Mesenteric fat pad (tissue), 1 donor: ENCODE measurements at places on chromosomes 7 and 10. TPM values are rescaled to one million over a fixed set of nuclear protein-coding genes. Genes with fewer than 3 reads are reported as not detected.

Gene PRSS37
- total RNA-seq: not detected

DNA sequence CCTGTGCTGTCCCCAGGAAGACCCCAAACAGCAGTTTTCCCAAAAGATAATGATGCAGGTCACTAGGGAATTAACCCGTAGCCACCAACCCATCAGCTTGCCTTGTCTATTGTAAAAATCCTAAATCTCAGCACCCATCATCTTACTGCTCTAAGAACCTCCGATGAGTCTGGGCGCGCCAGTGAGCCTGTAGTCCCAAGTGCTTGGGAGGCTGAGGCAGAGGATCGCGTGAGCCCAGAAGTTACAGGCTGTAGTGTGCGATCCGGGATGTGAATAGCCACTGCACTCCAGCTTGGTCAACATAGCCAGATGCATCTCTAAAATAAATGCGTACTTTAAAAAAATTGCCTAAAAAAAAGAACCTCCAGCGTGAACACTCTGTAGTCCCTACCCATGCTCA is 951 bp downstream of the AS3MT start:
- DNase-seq: no peak

Gene CPA1
- 4.0 TPM for total RNA-seq

GRCh38 chr10:51124852-51125251 is 50.6 kb downstream of the PRKG1 start:
- DNase-seq: no peak

Gene CALML3
- total RNA-seq: not detected

DNA sequence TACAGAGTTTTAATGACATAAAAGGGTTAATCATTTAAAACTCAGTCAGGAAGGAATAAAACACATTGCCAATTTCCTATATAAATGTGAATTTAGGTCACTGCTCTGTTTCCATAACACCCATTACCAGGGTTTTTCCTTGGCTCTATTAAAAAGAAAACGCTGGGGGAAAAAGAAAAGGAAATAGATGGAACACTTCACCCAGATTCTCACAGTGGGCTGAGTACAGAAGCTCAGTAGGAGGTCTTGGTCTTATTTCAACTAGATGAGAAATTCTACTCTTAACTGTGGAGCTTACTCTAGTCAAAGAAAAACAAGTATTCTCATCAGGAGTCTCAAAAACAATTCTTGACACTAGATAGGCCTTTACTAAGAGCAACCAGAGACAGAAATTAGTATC is 36.5 kb downstream of the GLUD1 start:
- no peak for DNase-seq

- DNase-seq: no peak
Observed at GRCh38 chr7:27213433-27214238, 13.7 kb upstream of the HOXA13 start.

- no peak for DNase-seq
Observed at GRCh38 chr7:28572321-28573058, 160.2 kb downstream of the CREB5 start.

Gene HOXA2
- total RNA-seq: 1.2 TPM

- DNase-seq: no peak
Observed at GRCh38 chr7:70659263-70659662, 472.7 kb upstream of the GALNT17 start.

Gene CUBN
- 3.5 TPM for total RNA-seq

- DNase-seq: no peak
Observed at GRCh38 chr7:85573844-85574243, 387.0 kb upstream of the SEMA3D start.

GRCh38 chr7:16084370-16084769 is 337.0 kb downstream of the CRPPA start:
- no peak for DNase-seq

DNA sequence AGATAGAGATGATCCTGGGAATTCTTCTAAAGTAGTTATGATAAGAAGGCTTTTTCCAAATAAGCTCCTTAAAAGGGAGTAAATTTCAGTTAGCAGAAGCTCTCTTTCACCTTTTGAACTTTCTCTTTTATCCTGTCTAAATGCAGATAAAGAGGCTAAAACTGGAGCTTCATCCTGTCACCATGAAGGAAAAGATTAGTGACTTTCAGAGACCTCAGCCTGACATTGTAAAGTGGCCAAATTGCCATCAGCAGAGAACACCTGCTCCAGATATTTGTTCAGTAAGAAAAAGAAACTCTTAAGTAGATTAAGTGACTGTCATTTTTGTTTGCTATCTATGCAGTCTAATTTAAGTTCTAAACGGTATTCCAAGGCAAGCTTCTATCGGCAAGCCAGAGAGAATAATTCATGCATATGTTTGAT is 18.3 kb downstream of the VWDE start:
- DNase-seq: no peak

- no peak for DNase-seq
Observed at GRCh38 chr10:92207061-92207460, 83.8 kb downstream of the CPEB3 start.

- DNase-seq: no peak
Observed at GRCh38 chr10:70669732-70670317, 2.5 kb upstream of the ADAMTS14 start.

DNA sequence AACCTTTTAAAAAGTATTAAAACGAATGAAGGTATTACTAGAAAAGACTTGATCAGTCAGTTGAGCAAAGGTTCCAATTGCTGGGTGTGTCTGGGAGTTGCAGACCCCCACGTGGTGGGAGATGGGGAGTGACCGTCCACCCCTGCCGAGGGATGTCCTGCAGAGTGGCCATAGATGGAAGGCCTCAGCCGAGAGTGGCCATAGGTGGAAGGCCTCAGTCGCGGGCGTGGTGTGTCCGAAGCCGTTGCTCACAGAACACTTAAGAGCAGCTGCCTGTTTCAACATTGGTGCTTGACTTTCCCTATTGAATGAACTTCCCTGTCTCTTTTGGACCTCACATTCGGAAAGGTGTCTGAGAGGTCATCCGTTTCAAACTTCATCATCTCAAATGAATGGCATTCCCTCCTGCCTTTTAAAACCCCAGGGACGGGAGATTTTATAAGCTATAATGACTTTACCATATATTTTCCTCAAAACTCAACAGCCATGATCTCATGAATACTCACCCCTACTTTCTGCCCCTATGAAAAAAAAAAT is 69.4 kb downstream of the CAMK1D start:
- DNase-seq: no peak

DNA sequence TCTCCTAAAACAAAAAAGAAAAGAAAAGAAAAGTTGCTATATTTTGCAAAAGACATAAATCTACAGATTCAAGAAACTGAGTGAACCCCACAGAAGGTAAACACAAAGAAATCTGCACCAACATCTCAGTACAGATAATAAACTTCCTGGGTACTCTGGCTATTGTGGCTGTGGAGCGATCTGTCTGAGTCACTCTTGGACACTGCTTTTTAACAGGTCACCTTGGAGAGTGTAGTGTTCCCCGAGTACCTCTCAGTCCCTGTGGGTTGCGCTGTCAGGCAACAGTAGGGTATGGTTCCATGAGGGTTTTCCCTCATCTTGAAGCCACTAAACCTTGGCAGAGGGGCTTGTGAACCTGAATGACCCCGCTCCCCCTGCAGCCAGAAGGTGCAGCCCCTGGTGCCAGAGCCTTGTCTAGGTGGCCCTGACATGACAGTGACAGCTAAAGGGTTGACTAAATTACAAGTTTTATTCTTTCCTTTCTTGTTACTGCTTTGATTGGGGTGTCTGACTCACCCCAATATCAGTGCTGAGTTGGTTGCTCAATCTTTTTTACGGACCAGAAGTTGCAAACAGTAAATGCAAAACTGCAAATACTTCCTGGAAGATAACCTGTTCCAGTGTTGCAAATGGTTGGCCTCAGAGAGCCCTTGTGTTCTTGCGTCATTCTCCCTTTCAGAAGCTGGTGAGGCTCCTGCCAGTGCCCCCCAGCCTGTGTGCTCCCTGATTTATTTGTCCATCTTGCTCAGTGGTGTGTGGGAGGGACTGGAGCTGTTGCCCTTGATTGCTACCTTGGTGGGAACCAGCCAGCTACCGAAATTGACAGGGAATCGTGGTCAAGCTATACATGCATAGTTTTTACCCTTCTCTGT is 30.6 kb downstream of the POR start:
- DNase-seq: no peak

GRCh38 chr10:28551086-28551485 is 18.2 kb downstream of the WAC start:
- DNase-seq: no peak

Gene ARHGEF5
- total RNA-seq: 9.4 TPM

GRCh38 chr10:50625649-50626132 is 1.9 kb upstream of the SGMS1 start:
- DNase-seq: no peak

GRCh38 chr7:24127930-24128329 is 156.1 kb upstream of the NPY start:
- DNase-seq: no peak

Gene NPC1L1
- 0.29 TPM for total RNA-seq

GRCh38 chr10:132492323-132493025 is 45.1 kb upstream of the INPP5A start:
- peak; percentile 86 for DNase-seq

- no peak for DNase-seq
Observed at GRCh38 chr7:6375348-6376101, 72.2 kb downstream of the DAGLB start.

DNA sequence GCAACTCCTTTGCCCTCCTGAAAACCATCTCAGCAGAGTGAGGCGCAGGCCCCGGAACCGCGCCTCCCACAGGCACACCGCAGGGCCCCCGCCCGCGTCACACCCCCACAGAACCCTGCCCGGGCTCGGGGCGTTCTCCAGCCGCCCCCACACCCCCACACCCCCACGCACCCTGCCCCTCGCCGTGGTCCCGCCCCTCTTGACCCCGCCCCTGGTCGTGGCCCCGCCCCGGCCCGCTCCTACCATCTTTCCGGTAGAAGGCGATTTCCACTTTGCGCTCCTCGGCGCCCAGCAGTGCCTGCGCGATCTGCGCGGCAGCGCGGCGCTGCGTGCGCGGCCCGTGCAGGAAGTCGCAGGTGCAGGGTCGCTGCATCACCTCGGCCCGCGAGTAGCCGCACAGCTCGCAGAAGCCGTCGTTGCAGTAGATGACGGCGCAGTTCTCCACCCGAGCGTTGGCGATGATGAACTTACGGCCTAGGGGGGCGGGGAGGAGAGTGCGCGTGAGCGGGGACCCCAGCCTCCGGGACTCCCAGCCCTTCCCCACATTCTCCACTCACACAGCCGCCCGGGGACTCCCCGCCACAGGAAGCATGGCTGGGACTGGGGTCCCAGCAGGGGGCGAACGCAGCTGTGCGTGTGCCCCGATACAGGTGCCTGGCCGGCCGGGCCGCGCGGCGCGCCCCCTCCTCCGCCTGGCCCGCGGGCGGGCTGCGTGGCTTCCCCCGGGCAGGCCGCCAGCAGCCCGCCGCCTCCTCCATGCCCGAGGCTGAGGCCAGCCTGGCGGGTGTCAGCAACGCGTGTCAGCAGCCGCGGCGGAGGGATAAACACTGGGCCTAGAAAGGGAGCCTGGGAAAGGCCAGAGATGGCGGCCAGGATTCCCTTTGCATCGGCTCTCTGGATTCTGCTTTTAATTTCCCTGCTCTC is 3.4 kb downstream of the KCNH2 start:
- DNase-seq: no peak

GRCh38 chr7:55260676-55261385 is 104.3 kb upstream of the LANCL2 start:
- peak; percentile 39 for DNase-seq

Gene GSDME
- total RNA-seq: 12.9 TPM

Gene TMEM176B
- total RNA-seq: 57.8 TPM

GRCh38 chr10:132727411-132727810 is 58.5 kb downstream of the NKX6-2 start:
- DNase-seq: no peak

DNA sequence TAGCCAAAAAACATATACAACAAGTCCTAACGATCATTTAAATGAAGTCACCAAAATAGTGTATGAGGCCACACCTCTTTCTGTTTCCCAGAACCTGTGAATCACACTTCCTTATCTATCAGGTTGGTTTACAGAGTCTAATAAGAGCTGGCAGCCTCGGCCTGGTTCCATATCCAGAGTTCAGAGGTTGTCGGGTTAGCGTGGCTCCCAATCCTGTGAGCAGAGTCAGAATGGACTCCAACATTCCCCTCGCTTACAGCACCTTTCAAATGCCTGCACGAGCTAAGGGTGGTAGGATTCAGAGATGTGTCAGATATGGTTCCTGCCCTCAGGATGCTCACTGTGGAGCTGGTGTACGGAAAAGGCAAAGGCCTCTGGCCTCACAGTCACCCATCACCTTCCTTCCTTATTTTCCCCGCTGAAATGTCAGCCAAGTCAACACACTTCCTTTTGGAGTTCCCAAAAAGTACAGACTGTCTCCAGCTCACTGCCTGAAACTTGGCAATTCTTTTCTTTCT is 6.0 kb downstream of the IL15RA start:
- DNase-seq: peak; percentile 85

Gene CALCR
- total RNA-seq: 0.51 TPM

GRCh38 chr7:134639683-134640279 is 6.9 kb upstream of the BPGM start:
- no peak for DNase-seq

- DNase-seq: no peak
Observed at GRCh38 chr10:44478040-44478439, 93.1 kb upstream of the CXCL12 start.

- no peak for DNase-seq
Observed at GRCh38 chr7:50156706-50157105, 63.7 kb upstream of the ZPBP start.

- DNase-seq: no peak
Observed at GRCh38 chr10:75899816-75900390, 468.5 kb downstream of the LRMDA start.

GRCh38 chr10:77993620-77994019 is 35.7 kb downstream of the POLR3A start:
- no peak for DNase-seq

Gene TMEM139
- 3.7 TPM for total RNA-seq

DNA sequence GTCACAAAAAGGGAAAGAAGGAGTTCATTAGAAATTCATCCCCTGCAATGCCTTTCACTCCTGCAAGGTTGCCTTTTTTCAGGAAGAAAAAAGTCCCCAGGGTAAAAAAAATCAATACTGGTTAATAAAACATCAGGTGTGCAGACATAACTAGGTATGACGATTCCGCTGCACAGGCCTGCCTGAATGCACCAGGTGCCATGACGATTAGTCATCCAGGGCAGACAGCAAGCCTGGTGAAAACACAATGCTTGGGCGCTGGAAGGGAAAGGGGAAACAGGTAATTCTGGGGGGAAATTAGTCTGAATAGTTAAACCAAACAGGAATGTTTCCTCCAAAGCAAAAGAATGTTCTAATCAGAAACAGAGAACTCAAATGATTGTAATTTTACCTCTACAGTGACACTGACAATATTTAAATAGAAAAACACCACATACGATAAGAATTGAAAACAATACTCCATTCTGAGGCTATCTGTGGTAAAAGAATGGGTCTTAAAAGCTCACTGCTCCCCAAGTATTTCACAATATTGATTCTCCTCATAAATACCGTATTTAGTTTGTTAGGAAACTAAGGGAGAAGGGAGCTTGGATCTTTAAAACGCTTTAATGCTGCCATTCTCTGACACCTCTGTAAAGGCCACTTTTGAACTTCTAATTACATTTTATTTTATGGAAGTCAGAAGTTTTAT is 45.2 kb downstream of the VPS41 start:
- no peak for DNase-seq

GRCh38 chr7:105524840-105525239 is 2.8 kb upstream of the PUS7 start:
- peak; percentile 11 for DNase-seq
